Right hindlimb (tissue), 1 donor: ENCODE measurements at places on chromosomes 5 and 9.
A peak's percentile ranks its signal among the peaks of the same experiment; 100 is the strongest.

DNA sequence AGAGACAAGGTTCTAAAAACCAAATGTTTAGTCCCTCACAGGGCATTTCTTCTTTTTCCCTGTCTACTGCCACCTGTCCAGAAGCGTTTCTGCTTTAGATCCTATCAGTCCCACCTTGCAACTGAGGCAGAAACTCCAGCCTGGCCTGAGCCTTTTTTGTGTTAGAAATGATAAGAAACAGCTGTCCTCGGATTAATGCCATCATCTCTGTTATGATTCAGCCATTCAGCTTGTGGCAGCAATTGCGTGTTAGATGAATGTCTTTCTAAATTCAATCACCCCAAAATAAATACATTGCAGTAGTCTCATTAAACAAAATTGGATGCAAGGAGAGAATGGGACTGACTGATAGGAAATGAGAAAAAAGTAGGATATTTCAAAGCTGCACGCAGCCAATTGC lies 28.3 kb upstream of the FRMPD1 start:
- no peak for DNase-seq

GRCh38 chr9:114049441-114050225 lies 28.5 kb downstream of the AMBP start:
- DNase-seq = no peak

DNA sequence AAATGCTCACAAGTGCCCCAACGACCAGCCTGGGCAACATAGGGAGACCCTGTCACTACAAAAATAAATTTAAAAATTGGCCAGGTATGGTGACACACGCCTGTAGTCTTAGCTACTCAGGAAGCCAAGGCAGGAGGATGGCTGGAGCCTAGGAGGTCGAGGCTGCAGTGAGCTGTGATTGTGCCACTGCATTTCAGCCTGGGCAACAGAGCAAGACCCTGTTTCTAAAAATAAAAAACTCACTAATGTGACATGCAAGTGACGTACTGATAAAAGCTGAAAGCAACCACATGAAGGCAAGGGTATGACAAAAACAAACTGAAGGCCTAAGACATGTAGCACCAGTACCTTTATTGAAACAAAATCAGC lies 81.1 kb downstream of the TLE1 start:
- DNase-seq = no peak

- DNase-seq = no peak
These were observed 27.6 kb downstream of the DAP start for GRCh38 chr5:10733426-10733825.

DNA sequence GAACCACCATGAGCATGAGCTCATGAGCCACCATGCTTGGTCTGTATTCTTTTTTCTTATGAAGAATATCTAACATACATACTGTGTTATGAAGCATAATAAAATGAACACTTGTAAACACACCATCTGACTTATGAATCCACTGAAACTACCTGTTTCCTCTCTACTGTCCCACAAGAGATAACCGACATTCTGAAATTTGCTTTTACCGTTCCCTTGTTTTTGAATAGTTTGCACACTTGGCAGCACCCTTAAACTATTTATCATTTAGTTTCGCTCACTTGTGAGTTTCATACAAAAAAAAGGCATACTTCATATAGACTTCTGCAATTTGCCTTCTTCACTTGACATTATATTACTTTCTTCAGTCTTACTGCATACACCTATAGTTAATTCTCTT lies 8.9 kb downstream of the LARS1 start:
- no peak for DNase-seq

DNA sequence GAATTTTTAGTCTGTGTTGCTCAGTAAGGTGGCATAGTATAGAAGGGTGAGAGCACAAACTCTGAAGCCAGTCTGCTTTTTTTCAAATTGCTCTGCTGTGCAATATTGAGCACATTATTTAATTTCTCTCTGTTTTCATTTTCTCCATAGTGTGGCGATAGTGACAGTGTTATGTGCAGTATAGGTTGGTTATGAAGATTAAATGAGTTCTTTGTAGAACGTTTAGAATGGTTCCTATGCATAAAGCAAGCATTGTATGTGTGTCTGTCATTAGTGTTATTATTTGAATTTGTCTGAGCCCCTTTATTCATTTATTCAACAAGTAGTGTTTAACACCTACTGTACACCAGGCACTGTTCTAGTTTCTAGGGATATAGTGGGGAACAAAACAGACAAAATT lies 9.2 kb downstream of the PRR16 start:
- DNase-seq = no peak

- no peak for DNase-seq
These were observed 582.6 kb downstream of the NR2F1-AS1 start for GRCh38 chr5:92998456-92998855.

- no peak for DNase-seq
These were observed 32.9 kb downstream of the CPEB4 start for GRCh38 chr5:173920866-173921555.

DNA sequence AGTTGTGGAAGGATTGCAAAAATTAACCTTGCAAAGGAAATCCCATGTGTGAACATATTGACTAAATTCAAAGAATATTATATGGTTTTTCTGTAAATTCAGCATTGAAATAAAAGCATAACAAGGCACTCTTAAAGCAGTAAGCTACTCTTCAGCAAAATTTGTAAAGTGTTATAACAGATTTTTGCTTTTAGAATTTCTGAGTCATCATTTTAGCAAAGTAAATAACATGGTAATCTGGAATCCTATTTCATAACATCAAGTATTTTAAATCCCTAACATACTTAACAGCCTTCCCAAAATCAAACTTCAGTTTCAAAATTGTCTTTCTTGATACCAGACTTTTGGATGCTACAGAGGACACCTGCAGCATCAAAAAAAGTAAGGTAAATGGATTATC lies 436.0 kb upstream of the CDH9 start:
- DNase-seq = no peak

GRCh38 chr9:130078547-130078946 lies 24.8 kb downstream of the GPR107 start:
- no peak for DNase-seq

DNA sequence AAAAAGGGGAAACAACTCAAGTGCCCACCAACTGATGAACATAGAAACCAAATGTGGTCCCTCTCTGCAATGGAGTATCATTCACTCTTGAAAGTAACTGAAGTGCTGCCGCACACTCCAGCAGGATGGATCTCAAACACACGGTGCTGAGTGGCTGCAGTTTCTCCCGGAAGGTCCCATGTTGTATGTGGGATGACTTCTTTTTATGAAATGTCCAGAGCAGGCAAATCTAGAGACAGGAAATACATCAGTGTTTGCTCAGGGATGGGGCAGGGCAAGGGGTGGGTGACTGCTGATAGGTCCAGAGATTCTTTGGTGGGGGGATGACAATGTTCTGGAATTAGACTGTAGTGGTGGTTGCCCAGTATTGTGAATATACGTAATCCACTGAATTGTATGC lies 89.9 kb upstream of the ADAMTS2 start:
- DNase-seq = no peak

- peak; percentile 64 for DNase-seq
These were observed 45.9 kb upstream of the PJA2 start for GRCh38 chr5:109455598-109456096.

DNA sequence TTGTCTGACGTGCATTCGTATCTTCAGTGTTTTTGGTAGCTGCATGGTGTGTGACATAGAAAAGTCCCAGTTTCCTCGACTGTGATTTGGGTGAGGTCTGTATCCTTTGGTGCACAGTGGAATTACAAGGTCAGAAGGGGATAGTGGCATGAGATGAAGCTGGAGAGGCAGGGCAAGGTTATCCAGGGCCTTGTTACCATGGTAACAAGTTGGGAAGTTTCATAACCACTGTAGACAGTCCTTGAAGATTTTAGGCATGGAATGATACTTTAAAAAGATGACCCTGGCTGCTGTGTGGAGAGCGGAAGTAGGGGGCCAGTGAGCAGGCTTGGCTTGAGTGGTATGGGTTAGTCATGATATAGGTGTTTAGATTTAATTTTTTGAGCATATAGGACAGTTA lies 11.9 kb downstream of the EHMT1 start:
- DNase-seq = no peak

GRCh38 chr9:105708405-105708804 lies 14.1 kb downstream of the TMEM38B start:
- DNase-seq = no peak

DNA sequence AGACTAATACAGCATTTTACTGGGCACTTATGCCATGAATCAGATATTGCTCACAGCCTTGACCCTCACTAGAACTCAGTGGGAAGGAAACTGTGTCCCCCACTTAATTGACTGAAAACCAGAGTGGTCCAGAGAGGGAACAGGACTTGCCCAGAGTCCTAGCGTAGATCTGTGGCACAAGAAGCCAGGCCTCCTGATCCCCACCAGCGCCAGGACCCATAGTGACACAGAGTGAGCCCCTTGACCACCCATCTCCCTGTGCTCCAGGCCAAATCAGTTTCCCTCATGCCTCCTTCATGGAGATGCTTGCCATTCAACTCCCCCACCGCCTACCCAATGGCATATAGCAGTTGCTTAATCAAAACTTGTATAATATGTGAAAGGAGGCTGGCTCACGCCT lies 8.3 kb downstream of the KIF12 start:
- no peak for DNase-seq
